SJCRH30 (cell line): ENCODE measurements at places on chromosomes 4 and X. TPM values are rescaled to one million over a fixed set of nuclear protein-coding genes. Genes with fewer than 3 reads are reported as not detected.

DNA sequence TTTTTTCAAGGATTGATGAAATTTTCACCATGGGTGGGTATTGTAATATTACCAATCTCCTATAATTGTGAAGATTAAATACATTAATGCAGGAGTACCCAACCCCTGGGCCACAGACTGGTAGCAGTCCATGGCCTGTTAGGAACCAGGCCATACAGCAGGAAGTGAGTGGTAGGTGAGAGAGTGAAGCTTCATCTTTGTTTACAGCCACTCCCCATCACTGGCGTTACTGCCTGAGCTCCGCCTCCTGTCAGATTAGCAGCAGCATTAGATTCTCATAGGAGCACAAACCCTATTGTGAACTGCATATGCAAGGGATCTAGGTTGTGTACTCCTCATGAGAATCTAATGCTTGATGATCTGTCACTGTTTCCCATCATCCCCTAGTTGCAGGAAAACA lies 15.1 kb downstream of the RAPGEF2 start:
- no peak for DNase-seq

DNA sequence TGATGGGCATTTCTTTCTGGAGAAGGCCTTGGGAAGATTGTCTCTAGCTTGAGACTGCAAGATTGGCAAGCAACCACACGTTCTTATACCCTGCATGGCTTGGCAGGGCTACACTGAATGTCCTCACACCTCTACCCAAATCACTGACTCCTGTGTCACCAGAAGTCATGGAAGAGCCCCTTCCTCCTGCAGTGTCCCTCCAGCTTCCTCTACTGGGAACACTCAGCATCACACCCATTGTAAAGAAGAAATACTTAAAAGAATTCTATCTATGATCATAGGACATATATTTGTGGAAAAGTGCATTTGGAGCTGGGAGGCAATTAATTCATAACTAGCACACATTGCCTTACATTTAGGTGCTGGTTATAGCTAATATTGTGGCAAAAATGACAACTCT lies 113.1 kb downstream of the CCSER1 start:
- DNase-seq, result no peak

Gene PSAPL1
- total RNA-seq, result not detected in 2 replicates

Gene RS1
- total RNA-seq, result not detected in 2 replicates

DNA sequence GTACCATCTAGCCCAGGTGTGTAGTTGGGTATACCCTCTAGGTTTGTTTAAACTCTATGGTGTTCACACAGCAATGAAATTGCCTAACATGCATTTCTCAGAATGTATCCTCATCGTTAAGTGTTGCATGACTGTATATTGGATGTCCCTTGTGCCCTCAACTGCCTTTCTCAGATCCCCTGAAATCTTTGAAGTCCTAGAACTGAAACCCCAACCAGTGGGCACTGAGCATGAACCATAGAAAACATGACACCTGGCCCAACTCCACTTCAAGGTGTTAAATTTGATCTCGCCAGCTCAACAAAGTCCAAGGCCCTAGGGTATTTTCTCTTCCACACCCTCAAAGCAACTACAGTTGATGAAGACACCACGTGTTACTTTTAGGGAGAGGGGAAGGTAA lies 35.6 kb downstream of the GPR143 start:
- DNase-seq, result no peak

Gene F8
- 0.23 and 0.42 TPM in 2 replicates for total RNA-seq

DNA sequence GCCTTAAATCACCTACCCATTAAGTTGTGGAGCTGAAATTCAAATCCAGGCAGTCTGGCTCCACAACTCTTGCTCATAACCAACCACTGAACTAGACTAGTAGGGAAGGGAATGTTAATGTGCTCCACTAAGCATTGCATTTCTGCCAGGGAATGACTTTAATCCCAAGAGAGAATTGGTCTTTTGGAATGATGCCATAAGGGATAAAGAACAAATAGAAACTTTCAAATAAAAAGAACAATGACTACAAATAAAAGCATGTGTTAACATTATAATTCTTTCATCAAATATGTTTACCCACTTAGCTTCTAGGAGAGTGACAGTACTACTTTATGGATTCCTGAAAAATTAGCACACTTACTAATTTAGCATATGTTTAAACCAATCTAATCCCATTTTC lies 905.9 kb downstream of the CENPC start:
- no peak for DNase-seq

GRCh38 chr4:109232681-109233080 lies 69.8 kb downstream of the COL25A1 start:
- no peak for DNase-seq
